Upper lobe of left lung (tissue), 6 donors: ENCODE measurements at places on chromosomes 2 and 18. TPM values are rescaled to one million over a fixed set of nuclear protein-coding genes. Genes with fewer than 3 reads are reported as not detected.

DNA sequence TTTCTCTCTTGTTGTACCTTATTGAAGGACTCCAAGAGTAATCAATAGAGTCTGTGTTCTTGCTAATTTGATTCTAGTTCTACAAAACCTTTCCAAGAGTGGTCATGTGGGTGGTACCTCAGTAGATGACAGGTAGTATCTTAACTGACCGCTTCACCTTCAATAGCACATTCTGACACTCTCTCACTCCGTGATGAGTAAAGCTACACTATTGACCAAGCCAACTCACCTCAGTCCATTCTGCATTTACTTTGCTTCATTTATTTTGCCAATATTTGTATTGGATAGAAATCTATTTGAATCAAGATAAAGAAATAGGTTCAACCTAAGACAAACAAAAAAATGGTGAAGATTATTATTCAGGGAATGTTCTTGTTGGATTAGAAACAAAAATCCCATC is 1869.6 kb upstream of the CELF4 start:
- DNase-seq = no peak

DNA sequence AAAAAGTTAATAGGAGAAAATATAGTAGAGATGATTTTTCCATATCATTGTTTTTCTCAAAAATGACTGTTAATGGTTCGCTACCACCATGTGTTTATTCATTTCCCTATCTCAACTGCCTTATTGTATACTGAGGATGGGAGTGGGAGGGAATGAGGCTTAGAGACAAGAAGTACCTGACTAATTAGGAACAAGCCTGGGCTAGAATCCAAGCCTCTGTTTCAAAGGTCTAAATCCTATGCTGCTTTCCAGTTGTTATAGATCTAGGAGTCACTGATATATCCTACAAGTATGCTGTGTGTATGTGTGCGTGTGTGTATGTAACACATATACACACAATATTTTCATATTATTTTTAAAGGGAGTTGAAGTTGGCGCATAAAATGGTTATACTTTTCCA is 465.9 kb downstream of the EPHA4 start:
- no peak for DNase-seq

DNA sequence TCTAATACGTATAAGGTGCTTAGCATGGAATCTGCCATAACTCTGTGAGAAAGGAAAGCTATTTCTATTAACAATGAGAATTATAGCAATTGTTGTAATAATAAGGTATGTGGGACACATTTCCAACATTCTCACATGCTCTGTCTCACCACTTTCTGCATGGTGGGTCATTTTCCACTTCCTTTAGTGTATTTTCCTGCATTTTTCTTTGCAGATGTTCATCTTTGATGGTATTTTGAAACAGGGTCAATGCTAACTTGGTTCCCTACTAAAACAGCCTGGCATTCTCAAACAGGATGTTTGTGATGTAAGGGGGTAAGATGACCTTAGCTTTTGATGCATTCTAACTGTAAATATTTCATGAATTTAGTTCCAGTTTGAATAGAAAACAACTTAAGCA is 54.7 kb downstream of the MYO1B start:
- DNase-seq = no peak

DNA sequence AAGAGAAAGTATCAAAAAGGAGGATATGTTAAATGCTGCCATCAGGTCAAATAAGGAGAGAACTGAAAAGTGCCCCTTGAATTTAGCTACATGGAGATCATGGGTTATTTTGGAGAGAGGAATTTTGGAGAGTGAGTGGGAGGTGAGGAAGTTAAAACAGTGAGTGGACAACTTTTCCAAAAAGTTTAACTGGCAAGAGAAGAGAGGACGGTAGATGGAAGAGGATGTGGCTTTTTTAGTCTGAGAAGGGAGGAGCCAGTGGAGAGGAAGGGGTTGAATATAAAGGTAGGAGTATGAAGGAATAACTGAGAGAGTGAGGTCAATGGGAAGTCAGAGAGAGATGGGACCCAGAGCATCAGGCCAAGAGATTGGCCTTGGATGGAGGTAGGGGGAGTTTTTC is 62.5 kb upstream of the NFE2L2 start:
- DNase-seq = no peak

DNA sequence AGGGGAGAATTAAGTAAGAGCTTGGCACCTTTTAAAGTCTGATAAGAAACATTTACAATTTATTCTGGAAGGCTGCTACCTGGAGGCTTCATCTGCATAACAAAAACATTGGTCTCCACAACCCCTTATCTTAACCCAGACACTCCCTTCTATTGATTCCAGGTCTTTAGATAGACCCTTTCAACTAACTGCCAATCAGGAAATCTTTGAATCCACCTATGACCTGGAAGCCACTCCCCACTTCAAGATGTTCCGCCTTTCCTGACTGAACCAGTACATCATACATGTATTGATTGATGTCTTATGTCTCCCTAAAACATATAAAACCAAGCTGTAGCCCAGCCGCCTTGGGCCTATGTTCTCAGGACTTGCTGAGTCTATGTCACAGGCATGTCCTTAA is 289.4 kb downstream of the AGPS start:
- no peak for DNase-seq

DNA sequence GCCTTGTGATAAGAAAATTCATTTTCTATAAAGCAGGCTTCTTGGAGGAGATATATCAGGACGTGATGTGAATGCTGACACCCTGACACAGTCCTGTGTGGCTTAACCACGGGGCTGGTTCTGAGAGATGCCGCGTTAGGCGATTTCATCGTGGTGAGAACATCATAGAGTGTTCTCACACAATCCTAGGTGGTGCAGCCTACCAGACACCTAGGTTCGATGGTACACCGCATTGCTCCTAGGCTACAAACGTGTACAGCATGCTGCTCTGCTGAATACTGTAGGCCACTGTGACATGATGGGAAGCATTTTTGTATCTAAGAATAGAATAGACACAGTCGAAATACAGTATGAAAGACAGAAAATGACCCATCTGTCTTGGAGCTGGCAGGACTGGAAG is 82.5 kb downstream of the TNFRSF11A start:
- no peak for DNase-seq

GRCh38 chr2:62611854-62612253 is 93.7 kb upstream of the EHBP1 start:
- no peak for DNase-seq

DNA sequence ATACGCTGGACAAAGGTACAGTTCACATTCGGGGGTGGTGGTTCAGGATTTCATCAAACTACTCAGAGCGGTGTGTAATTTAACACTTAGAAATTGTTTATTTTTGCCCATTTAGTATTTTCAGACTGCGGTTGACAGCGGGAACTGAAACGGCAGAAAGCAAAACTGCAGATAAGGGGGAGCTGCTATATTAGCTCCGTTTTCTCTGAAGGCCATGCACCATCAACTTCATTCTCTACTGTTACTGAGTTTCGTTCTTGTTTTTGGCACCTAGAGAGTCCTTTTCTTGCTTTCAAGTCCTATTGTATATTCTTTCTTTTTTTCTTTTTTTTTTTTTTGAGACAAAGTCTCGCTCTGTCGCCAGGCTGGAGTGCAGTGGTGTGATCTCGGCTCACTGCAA is 121.5 kb upstream of the SP3 start:
- no peak for DNase-seq

GRCh38 chr2:12430407-12431133 is 286.2 kb upstream of the TRIB2 start:
- no peak for DNase-seq

- DNase-seq = no peak
These were observed 62.2 kb downstream of the RBMS1 start for GRCh38 chr2:160431441-160431840.

GRCh38 chr2:105744091-105744908 is 412 bp upstream of the NCK2 start:
- peak; percentile 95 for DNase-seq

- DNase-seq = no peak
These were observed 12.5 kb upstream of the ANKRD29 start for GRCh38 chr18:23675236-23675635.

DNA sequence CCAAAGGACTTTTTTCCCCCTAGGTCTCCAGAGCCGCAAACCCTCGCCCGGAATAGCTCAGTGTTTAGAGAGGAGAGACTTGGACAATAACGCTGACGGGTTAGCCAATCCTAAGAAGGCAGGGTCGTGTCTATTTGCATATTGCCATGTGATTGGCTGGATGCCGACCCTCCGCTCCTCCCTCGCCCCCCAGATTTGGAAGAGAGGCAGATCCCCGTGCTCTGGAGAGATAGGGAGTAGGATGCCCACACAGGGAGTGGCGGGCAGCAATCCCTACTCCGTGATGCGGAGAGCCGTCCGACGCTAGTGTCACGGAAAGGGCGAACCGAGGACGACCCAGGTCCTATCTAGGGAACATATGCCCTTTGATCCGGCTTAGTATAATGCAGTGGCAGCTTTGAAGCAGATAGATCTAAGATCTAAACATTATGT is 1.4 kb downstream of the WNT6 start:
- no peak for DNase-seq

DNA sequence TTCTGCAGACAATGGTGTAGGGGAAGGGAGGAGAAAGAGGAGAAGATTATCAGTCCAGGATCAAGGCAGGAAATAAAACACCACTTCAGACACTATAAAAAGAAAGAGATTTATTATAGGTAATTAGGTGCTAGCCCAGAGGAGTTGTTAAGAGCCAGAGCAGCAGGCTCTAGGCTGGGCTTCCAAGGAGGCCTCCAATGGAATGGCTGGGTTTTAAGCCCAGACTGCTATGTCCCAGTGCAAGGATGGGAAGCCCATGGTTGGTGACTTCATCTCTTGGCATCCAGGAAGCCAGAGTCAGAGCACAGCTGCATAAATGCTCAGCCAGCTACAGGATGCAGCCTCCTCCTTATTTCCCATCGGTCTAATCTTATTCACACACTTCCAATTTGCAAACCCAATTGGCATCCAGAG is 95.6 kb downstream of the LAMA3 start:
- no peak for DNase-seq

DNA sequence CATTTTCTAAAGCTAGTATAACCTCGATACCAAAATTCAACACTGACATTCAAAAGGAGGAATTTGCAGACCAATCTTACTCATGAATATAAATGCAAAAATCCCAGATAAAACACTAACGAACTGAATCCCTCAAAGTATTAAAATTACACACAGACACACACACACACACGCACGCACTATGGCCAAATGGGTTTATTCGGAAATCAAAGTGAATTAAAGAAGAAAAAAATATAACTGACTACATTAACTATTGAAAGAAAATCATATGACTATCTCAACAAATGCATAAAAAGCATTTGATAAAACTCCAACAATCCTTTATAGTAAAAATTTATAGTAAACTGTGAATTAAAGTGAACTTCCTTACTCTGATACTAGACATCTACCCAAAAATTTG is 97.9 kb upstream of the HNRNPA3 start:
- no peak for DNase-seq

DNA sequence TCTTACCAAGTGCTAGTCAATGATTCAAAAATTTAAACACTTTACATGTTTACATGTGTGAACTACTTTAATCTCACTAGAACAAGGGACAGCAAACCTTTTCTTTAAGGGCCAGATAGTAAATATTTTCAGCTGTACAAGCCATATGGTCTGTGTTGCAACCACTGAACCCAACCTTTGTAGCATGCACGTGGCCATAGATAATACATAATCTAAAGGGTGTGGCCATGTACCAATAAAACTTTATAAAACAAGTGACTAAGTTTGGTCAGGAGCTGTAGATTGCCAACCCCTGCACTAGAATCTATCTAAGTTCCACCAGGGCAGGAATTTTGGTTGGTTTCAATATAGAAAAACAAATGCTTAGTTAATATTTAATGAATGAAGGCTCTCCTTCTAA is 18.4 kb upstream of the SPRED2 start:
- DNase-seq = no peak

DNA sequence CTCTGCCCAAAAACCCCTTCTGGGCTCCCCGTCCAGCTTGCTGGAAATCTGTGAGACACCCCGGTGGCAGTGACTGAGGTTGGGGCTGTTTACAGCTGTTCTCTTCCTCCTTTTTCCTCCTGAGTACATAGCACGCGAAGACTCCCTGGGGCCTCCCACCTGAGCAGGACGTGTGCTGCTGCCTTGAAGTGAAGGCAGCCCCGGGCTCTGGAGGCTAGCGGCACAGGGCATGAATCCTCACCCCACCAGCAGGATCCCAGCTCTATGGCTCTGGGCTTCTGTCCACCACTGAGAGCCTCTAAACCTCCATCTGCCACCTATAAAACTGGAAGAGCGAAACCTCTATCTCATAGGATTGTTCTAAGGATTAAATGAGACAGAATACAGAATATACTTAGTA is 182.5 kb downstream of the TMEM163 start:
- DNase-seq = peak; percentile 16

- DNase-seq = no peak
These were observed 41.0 kb upstream of the ACSL3 start for GRCh38 chr2:222819722-222820333.

- DNase-seq = no peak
These were observed 1.5 kb downstream of the ARPC2 start for GRCh38 chr2:218218268-218219185.

- DNase-seq = no peak
These were observed 235.2 kb downstream of the ZNF385B start for GRCh38 chr2:179626261-179626660.

GRCh38 chr18:58958628-58959027 is 94.0 kb downstream of the ZNF532 start:
- DNase-seq = no peak

DNA sequence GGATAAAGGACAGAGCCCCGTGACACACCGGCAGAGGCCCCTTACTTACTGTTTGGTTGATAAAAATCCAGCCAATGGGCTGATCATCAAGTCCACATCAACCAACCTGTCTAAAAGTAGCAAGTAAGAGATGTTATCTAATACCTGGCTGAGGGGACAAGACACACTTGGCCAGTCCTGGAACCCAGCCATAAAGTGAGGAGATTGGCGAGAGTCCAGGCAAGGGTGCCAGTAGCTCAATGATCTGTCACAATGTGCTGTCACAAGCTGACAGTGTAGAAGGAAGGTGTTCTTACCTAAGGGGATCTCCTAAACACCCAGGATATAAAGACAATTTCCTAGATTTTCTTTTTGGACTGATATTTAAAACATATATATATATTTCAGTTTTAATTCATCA is 61.7 kb upstream of the IL1R2 start:
- DNase-seq = no peak

DNA sequence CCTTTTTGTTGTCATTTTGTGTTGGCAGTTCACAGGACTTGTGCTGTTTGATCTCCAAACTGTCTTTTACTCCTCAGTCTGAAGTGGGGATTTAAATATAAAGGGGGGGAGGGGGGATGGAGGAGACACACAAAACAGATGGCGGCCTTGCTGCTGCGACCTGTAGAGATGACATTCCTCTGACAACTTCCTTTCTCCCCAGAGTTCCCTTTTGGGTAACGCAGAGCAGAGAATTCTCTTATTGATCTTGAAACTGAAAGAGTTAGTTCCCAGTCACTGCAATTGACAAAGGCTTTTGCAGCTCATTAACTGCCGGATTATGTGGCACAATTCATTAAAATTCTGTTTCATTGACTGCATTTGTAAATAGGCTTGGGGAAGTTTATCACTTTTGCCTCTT is 279.3 kb downstream of the TSN start:
- DNase-seq = no peak

GRCh38 chr18:59627414-59627813 is 69.8 kb downstream of the CCBE1 start:
- DNase-seq = no peak

IL36G gene
- total RNA-seq = not detected

SATB2 gene
- 2.2 TPM for total RNA-seq

TTN gene
- 895 TPM for total RNA-seq

HTRA2 gene
- total RNA-seq = 27.9 TPM

TRIM43 gene
- total RNA-seq = not detected

ELOA2 gene
- total RNA-seq = not detected

SRD5A2 gene
- total RNA-seq = 0.44 TPM
